Activated B cell treated with CpG ODN at 0.5 μM for 24 hours (primary cell): ENCODE measurements at places on chromosomes 12 and 14. TPM values are rescaled to one million over a fixed set of nuclear protein-coding genes. Genes with fewer than 3 reads are reported as not detected.
A peak's percentile ranks its signal among the peaks of the same experiment; 100 is the strongest.

DNA sequence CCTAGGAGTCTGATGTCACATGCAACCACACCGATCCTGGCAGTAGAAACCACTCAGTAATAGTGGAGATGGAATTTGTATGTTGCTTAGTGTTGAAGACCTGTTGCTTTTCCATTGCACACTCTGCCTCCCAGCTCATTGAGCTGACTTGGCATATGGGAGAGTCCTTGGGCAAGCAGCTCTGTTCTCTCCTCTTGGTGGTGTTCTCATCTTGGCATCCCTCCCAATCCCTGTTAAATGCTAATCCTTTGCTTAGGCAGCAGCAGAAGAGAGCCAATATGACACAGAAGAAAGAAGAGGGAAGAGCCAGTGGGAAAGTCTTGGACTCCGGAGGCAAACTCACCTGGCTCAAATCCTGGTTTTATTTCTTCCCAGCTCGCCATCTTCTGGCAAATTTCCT lies 178.0 kb upstream of the CAND1 start:
- DNase-seq, result no peak

Gene FOXN4
- total RNA-seq, result not detected in 2 replicates

Gene ZFYVE1
- 12.7 and 16.5 TPM in 2 replicates for total RNA-seq

DNA sequence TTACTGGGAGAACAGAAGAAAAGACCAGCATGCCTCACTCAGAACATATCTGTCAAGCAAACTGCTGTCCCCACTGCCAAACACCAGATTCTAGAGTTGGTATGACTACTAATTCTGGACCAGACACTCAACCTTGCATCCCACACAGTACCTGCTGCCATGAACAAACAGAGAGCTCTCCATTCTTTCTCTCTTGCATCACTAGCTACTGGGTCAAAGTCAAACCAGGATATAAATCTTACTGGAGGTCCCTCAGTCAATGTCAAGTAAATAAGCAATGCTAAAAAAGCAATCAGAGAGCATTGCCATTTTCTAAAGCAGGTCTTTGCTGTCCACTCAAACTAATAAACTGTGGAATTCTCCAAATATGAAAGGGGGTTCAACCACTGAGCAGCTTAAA lies 452.4 kb upstream of the SEL1L start:
- no peak for DNase-seq

DNA sequence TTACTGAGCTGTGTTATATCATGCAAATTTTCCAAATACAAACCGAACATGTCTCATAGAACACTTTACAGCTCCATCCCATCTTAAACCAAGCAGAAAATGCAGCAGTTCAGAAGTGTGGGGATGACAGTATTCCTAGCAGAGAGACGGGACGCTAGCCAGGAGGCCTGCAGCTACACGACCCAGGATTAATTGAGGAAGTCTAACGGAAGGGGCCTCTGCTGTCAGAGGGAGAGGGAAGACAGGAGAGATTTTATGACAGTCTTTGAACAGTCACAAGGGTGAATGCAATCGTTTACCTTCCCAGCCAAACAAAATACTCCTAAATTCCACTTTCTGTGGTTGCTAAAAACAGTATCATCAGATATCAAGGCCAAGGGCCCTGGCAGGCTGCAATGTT lies 261.9 kb downstream of the TMEM132D start:
- DNase-seq, result no peak

Gene HOMEZ
- 10.8 and 11.5 TPM in 2 replicates for total RNA-seq

Gene FOXG1
- not detected in 2 replicates for total RNA-seq

- DNase-seq, result no peak
Observed at GRCh38 chr14:100165376-100165775, 5.9 kb upstream of the DEGS2 start.

- DNase-seq, result no peak
Observed at GRCh38 chr14:27739657-27740156, 1026.9 kb upstream of the FOXG1 start.

Gene NRXN3
- not detected in 2 replicates for total RNA-seq

Gene OR10AD1
- not detected in 2 replicates for total RNA-seq

GRCh38 chr14:55404173-55404854 lies 7.3 kb downstream of the ATG14 start:
- DNase-seq, result no peak

GRCh38 chr14:20436363-20436755 lies 393 bp upstream of the KLHL33 start:
- no peak for DNase-seq

GRCh38 chr12:78568321-78569020 lies 296.1 kb upstream of the SYT1 start:
- DNase-seq, result no peak

DNA sequence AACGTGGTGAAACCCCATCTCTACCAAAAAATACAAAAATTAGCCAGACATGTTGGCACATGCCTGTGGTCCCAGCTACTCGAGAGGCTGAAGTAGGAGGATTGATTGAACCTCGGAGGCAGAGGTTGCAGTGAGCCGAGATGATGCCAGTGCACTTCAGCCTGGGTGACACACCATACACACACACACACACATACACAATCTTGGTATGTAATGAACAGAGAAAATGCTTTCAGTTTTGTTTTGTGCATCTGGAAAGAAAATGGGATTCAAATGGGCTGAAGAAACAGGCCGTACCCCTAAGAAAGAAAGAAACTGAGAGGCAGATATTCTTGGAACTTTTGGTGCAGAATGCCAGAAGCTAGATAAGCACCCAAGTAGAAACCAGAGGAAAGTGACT lies 107.2 kb downstream of the PDE3A start:
- DNase-seq, result no peak

DNA sequence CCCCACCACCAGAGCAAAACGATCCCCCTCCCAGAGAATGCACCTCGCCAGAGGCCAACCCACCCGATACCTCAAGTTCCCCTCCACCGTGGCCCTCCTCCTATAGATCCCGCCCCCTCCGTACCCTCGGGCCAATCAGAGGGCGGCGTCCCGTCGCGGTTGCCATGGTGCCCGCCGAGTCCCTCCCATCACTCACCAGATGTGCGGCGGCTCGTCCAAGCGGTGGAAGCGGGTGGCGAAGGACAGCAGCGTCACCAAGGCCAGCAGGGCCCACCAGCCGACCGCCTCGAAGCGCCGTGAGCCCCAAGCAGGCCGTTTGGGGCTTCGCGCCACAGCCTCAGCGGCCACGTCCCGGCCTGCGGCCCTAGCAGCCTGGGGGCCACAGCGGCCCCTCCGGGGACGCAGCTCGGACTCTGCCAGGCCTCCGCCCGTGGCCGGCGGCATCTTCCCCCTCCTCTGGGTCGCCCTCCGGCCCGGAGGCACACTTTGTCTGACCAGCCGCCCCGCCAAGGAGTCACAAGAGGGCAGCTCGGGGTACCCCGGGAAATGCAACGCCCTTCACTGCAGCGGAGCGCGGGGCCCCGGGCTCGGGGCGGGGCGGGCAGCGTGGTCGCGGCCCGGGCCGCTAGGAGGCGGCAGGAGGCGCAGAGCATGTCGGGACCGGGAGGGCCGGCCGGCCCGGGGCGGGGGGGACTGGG lies at the start of gene POMT2:
POMT2 (minus strand) TSS at position 646 of the 698 bp plus-strand sequence; CDS start at position 444, 202 bp downstream.
- peak; percentile 93 for DNase-seq
